ENCODE measurements at places on chromosomes 5 and 9. TPM values are rescaled to one million over a fixed set of nuclear protein-coding genes. Genes with fewer than 3 reads are reported as not detected.

The RALGPS1 gene
- total RNA-seq = 6.7 TPM

The DMRT3 gene
- not detected for total RNA-seq

DNA sequence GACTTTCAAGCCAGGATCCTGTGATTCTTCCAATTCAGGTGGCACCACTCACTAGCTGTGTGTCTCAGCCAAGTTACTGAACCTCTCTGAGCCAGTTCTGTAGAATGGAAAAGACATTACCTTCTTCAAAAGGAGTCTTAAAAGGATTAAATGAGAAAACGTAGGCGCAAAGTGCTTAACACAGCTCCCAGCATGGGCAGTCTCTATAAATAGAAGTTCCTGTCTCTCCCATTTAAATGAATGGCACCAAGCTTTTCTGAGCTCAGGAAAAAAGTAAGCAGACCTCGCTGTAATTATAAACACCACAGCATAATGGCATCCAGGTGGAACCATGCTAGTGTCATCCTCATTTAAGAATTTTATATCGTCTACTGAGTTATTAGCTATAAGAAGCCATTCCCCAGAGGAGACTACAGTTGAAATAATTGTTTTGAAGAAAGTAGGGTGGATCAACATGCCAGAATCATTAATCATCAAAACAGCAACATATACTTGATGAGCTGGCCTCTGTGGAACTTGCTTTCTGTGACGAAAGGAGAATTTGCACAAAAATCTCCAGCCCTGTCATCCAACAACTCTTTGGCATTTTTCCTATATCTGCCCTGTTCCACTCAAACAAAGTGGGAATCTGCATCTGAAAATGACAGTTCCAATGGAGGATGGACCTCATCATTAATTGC is 188.9 kb downstream of the SPOCK1 start:
- no peak for DNase-seq

DNA sequence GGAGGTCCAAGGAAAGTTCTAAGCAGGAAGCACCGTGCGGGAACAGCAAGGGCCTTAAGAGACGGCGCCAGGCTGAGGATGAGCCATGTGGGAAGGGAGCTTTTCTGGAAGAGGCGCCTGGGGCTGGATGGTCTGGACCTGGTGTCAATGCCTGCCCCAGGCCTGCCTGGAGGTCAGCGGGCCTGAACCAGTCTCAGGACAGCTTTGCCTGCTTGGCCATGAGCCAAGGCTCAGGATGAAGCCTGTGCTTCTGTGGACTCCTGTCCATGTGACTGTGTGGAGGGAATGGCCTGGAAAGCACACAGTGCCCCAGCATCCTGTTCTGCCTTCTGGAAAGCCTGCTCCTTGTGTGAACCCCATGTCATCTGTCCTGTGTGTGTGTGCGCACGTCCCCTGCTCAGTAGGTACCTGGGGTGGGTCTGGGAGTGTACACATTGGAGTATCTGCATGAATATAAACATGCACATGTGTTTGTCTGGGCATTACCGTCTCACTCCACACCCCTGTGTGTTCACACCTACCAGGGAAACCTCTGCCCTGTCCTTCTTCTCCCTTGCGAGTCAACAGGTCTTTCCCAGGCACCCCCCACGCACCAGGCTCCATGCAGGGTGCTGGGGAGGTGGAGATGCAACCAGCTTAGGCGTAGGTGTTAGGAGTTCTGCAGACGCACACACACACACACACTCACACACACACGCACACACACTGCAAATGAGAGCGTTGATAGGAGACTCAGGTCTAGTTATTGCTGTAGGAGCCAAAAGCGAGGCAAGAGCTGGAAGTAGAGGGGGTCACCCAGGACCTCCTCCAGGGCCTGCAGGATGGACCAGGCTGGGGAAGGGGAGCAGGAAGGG is 24.8 kb downstream of the DAB2IP start:
- no peak for DNase-seq

DNA sequence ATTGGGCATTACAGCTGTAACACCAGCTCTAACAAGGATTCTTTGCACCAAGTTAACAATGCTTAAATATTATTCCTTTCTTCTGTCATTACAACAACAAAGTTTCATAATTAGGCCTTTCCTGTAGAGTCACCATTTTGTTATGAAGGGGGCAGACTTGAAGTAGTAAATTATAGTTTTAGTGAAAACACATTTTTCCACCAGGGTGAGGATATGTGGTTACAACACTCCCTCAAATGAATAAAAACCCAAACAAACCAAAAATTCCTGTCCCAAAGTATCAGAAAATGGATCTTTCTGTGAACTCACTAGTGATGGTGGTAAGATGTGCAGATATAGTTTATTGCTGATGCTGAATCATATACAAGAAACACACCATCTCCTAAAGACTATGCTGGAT is 250.5 kb upstream of the TUT7 start:
- DNase-seq = no peak

DNA sequence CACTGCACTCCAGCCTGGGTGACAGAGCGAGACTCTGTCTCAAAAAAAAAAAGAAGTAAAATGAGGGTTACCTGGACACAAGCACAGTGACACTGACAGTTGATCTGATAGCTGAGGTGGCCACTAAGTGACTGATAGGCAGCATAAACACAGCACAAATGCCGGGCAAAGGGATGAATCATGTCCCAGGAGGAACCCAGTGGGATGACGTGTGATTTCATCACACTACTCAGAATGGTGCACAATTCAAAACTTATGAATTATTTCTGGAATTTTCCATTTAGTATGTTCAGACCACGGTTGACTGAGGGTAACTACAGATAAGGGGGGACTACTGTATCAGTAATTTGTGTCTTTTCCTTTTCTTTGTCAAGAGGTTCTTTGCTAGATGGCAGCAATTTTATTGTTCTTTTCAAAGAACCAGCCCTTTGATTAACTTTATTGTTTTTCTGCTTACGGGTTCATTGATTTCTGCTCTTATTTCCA is 34.3 kb upstream of the RNF130 start:
- DNase-seq = no peak

DNA sequence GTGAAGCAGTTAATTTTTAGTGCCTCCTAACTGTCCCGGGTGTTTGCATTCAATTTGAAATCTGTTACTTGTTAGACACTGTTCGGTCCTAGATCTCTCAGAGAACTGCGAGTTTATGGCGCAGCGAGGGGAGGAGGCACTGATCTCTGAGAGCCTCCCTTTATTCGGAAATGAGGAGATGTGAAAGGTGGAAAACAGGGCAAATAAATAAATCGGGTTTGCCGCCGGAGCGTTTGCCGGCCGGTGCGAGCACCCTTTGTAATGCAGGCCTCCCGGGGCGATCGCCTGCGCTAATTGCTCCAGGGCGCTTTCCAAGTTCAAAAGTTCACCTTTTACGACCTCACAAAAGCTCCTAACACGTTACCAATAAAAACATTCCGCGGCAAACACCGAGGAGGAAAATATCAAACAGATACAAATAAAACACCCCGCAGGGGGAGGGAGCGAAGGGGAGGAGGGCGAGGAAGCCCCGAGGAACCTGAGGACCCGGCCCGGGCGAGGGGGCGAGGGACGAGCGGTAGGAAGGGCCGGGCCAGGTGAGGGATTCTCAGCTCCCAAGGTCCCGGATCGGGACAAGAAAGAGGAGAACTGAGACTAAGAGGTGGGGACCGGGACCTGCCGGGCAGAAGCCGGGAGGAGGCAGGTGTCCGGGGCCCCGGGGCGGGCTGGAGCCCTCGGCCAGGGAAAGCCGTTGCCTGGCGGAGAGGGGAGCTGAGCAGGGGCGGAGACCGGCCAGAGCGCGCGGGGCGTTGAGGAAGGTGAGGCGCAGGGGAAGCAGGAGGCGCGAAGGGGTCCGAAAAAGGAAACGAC is 1.4 kb downstream of the NR6A1 start:
- no peak for DNase-seq

DNA sequence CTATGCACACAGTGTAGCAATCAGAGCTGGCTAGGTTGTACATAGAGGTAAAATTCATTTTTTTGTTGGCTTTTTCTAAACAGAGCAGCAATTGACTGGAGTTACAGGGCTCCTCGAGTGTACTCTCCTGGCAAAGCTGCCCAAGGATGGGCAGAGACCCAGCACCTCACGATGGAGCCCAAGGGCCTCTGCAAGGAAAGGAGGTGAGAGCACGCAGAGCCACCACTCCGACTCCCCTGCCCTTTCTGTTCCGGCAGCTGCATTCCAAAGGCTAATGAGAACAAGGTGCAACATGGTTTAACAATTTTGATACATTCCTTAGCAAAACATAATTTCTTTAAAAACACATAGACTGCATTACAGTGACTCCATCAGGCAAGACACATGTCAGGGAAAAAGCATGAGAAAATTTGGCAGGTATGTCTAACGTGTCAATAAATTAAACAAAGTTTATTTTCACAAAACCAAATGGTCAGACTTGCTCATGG is 47.5 kb downstream of the SAXO1 start:
- DNase-seq = no peak

- DNase-seq = no peak
Measured at GRCh38 chr9:112836394-112836793, 54.3 kb downstream of the SLC46A2 start.

DNA sequence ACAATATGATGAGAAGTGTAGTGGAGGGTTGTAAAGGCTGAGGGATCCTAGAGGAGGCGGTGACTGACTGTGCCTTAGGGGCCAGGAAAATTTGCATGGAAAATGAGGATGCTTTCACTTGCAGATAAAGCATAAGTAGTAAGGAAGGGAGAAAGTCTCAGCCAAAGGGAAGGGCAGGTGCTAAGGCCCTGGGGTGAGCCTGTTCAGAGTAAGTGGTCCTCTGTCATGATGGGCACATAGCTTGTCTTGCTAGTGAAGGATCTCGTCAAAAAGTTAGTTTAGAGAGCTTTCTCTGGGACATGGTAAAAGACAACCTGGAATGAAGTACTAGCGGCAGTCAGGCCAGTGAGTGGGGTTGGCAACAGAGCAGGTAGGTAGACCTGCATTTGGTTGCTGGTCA is 75.4 kb upstream of the CPLX2 start:
- DNase-seq = no peak
